Suppressor macrophage treated with lipopolysaccharide for 4 hours (primary cell): ENCODE measurements at places on chromosomes 5 and 9.

- DNase-seq: no peak
These were observed 22.5 kb upstream of the GRAMD2B start for GRCh38 chr5:126400621-126401251.

- no peak for DNase-seq
These were observed 49.9 kb downstream of the JMY start for GRCh38 chr5:79285833-79286232.

GRCh38 chr5:180287404-180287803 is 4.5 kb downstream of the MAPK9 start:
- DNase-seq: no peak

DNA sequence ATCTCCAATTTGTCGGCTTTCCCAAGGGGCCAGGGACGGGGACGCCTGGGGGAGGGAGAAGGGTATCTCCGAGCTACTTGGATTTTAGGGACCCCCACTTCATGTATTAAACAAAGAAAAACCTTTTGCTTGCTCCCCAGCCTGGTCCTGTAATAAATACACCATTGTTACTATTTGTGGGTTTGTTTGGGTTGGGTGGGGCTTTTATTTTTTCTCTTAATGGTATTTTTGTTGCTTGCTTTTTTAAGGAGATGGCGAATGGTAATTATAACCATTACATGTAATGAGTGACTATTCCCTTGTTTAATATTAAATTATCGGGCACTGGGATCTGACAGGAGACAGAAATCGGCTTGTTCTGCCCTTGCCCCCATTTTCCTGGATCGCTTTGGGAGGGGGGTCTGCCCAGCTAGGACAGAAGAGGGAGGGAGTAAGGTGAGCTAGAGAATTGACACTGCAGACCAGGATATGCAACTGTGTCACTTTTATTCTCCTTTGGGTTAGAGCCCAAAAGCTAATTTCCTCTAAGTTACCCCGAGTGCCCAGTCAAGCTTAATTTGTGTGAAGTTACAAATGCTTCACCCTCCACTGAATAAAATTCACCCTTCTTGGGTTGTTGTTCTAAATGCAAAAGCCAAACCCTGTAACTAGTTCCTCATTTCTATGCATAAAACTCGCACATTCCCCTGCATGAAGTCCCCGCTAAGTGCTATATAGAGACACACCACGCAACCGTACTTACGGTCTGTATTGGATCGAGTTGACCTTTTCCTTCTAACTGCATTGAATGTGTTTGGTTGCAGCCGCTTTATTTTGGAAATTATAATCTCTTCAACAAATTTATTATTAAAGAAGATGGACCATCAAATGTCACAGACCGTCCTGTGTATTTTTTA is 1.6 kb upstream of the ZNF608 start:
- DNase-seq: peak; percentile 40

GRCh38 chr9:126347911-126348760 is 21.5 kb downstream of the MVB12B start:
- DNase-seq: peak; percentile 78

GRCh38 chr5:37703841-37704241 is 136.0 kb downstream of the GDNF start:
- DNase-seq: no peak

DNA sequence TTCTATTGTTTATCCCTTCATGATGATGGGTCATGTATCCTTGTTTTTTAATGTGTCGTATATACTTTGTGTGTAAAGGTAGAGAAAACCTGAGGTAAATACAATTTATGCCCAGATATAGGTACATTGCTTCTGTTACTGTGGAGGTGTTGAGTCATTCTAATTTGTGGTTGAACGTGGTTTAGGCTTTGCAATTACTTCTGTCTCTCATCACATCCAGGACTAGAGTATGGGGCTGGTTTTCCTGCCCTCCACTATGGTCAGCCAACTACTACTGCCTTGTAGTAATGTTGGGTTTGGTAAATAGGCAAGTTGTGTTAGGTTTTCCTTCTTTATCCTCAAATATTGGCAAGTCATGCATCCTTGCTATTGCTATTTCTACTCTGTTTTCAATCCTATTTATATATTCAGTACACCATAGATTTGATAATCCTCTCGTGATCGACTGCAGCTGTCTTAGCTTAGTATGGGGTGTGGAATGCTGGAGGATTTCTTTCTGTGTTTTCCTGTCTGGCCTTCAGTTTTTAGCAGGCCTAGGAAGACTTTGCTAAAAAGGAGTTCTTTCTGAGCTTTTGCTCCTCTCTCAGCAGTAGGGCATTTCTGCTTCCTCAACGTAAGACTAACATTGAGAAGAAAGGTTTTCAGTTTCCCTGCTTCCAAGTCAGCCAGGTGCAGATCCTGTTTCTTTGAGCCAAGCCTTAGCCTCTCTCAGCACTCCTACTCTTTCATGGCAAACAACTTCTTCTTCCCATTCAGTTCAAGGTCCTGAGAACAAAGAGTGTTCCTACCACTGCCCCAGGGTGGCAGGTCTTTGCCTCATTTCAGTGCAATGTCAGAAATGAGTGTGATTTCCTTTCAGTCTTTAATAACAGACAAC is 844.4 kb upstream of the CDH18 start:
- no peak for DNase-seq

DNA sequence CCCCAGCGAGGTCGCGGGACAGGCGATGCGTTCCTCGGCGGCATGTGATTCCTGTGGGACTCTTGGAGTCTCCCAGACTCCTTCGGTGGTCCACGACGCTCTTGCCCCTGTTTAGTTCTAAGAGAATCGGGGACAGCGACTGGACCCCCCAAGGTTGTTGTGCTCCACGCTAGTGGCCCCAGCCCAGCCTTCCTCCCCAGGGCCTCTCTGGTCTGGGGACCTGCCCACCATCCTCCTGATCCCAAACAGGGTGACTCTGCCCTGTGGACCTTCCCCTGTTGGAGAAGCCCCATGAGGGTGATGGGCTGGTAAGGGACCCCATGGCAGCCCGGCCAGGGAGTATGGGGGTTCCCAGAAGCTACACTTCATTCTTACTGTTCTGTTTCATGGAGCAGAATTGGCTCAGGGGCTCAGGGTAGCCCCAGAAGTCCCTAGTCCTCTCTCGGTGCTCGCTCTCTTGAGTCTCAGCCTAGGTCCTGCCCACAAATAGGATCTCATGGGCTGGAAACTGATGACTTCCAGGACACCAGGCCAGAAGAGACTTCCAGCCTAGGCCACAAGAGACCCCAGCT is 880 bp downstream of the CARD19 start:
- peak; percentile 10 for DNase-seq

DNA sequence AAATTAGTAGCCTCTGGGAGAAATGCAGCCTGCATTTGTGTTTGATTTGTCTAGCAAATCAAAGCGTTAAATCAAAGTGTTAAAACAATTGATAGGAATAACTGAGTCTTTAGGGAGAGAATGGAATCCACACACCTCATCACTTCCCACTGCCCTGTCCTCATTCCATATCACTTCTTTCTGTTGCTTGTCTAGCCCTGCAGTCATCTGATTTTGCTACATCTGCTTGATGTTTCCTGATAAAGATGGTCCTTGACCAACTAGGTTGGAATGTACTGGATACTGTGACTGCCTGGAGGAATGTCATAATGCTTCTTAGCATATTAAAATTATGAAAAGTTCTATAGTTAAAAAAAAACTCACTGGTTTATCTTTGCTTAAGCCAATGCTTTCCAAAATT is 119.9 kb downstream of the DOCK2 start:
- no peak for DNase-seq

GRCh38 chr9:76218117-76218885 is 175.9 kb downstream of the RFK start:
- DNase-seq: no peak

- DNase-seq: peak; percentile 15
These were observed 405.7 kb upstream of the EDIL3 start for GRCh38 chr5:84790406-84790805.

GRCh38 chr9:85516455-85516854 is 225.3 kb downstream of the AGTPBP1 start:
- DNase-seq: no peak

- peak; percentile 47 for DNase-seq
These were observed 101.8 kb upstream of the TAF11L2 start for GRCh38 chr5:17396247-17396646.

DNA sequence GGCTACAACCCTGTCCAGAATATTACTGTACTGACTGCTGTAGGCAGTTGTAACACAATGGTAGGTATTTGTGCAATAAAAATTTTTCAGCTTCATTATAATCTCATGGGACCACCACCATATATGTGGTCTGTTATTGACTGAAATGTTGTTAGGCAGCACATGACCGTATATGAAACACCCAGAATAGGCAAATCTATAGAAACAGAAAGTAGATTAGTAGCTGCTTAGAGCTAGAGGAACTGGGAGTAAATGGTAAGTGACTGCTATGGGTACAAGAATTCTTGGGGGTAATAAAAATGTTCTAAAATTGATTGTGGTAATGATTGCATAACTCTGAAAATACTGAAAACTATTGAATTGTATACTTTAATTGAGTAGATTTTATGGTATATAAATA is 185.7 kb downstream of the ESM1 start:
- peak; percentile 33 for DNase-seq

- no peak for DNase-seq
These were observed 20.0 kb upstream of the NMUR2 start for GRCh38 chr5:152425083-152425482.

DNA sequence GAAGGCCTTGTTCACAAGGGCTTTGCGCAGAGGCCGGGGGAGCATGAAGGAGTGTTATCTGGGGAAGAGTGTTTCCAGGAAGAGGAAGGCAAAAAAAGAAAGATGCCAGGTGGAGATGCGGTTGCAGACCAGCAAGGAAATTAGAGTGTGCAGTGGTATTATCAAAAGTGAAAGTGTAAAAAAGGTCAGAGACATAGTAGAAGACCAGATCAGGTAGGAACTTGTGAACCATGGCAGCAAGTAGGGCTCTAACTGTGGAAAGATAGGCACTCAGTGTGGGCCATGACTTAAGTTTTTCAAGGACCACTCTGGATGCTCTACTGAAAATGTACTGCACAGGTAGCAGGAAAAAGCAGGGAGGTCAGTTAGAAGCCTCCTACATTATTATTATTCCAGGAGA is 90.1 kb upstream of the SPOCK1 start:
- DNase-seq: no peak

DNA sequence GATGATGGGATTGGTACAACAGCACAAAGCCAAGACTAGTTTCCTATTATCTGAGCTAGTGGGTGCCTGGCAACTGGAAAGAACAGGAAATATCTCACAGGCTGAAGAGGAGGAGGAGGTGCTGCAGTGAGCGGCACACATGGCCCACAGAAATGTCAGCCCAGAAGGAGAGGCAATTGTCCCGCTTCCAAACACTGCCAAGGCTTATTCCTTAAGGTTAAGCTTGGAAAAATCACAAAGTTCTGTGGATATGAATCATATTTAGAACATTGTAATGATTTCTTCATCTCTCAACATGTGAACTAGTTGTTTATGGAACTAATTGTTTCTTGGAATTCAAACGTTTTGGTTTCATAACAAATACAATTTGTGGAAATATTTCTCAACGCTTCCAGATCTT is 1019.5 kb upstream of the SEMA6A start:
- no peak for DNase-seq

DNA sequence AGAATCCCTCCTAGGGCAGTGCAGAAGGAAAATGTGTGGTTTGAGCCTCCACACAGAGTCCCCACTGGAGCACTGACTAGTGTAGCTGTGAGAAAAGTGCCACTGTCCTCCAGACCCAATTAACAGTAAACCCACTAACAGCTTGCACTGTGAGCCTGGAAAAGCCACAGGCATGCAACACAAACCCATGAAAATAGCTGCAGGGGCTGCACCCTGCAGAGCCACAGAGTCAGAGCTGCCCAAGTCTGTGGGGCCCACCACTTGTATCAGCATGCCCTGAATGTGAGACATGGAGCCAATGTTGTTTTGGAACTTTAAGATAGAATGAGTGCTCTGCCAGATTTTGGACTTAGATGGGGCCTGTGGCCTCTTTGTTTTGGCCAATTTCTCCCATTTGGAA is 119.8 kb upstream of the CDH9 start:
- no peak for DNase-seq

GRCh38 chr5:164233791-164234190 is 728.4 kb downstream of the MAT2B start:
- no peak for DNase-seq

DNA sequence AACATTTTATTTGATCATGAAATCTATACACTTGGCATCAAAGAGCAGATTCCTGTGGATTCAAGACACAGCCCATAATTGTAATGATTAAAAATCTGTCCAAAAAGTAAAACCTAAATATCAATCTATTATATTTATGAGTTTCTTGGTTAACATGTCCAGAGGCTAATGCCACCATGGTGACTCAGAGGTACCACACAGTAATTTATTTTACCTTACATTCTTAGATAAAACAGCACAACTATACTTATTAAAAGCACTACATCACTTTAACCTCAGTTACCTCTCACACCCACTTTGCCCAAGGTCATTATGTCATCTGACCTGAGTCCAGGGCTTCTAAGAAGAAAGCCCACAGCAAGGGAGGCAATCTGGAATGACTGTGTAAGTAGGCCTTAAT is 519.2 kb downstream of the RASEF start:
- DNase-seq: no peak

- no peak for DNase-seq
These were observed 102.0 kb upstream of the TSLP start for GRCh38 chr5:110969502-110969901.

- DNase-seq: no peak
These were observed 389.4 kb upstream of the TUSC1 start for GRCh38 chr9:26067608-26068007.

GRCh38 chr9:108436448-108436847 is 419.3 kb downstream of the ACTL7B start:
- no peak for DNase-seq

GRCh38 chr5:87152886-87153285 is 114.8 kb upstream of the RASA1 start:
- peak; percentile 41 for DNase-seq

- no peak for DNase-seq
These were observed 26.4 kb upstream of the NTNG2 start for GRCh38 chr9:132135456-132135855.

DNA sequence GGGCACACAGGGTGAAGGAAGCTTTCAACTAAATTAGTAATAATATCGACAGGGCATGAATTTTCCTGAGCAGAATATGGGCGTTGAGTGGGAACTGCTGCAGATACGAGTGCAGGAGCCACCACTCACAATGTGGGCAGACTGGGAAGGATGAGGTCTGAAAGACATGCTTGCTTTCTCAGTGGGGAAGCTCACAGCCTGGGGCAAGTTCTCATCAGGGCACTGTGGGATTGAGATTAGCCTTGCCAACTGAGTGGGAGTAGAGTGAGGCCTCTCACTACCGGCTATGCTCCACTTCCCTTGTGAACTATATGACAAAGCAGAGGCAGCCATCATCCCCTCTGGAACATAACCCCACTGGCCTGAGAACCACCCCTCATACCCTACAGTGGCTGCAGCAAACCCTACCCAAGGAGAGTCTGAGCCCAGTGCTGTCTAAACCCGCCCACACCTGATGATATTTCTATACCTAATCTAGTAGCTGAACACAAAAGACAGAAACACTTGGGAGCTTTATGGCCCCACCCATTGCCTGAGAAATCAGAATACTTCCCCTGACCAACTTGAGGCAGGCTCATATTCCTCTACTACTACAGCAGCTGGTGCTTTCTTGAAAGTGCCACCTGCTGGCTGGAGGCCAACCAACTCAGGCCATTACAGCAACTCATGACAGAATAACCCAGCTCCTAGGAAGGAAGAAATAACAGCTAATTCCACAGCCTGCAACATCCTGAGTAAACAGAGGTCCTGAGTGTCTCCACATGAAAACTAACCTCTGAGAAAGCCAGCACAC is 173.7 kb upstream of the SPEF2 start:
- no peak for DNase-seq

GRCh38 chr5:175680463-175680862 is 22.6 kb downstream of the HRH2 start:
- DNase-seq: peak; percentile 69
